ENCODE measurements at places on chromosomes 3 and 15.

GRCh38 chr3:134314588-134315285 lies 59.5 kb downstream of the AMOTL2 start:
- no peak for DNase-seq

- no peak for DNase-seq
Measured at GRCh38 chr3:191797271-191797670, 336.3 kb downstream of the PYDC2 start.

DNA sequence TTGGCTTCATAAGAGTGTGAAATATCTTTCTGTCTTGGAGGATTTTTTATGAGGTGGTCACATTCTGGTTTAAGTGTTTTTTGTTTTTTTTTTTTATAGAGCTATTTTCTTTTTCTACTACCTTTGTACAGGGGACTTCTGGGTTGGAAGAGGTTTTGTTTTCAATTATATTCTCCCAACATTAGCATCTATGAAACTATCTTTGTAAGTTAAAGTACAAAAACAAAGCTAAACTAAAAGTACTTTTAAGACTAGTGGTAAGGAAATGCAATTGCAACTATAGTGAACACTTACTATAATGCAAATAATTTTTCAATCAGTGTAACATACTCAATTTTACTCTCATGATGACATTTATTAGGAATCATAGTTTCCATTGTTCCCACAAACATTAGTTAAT lies 688.2 kb downstream of the SI start:
- DNase-seq: no peak

DNA sequence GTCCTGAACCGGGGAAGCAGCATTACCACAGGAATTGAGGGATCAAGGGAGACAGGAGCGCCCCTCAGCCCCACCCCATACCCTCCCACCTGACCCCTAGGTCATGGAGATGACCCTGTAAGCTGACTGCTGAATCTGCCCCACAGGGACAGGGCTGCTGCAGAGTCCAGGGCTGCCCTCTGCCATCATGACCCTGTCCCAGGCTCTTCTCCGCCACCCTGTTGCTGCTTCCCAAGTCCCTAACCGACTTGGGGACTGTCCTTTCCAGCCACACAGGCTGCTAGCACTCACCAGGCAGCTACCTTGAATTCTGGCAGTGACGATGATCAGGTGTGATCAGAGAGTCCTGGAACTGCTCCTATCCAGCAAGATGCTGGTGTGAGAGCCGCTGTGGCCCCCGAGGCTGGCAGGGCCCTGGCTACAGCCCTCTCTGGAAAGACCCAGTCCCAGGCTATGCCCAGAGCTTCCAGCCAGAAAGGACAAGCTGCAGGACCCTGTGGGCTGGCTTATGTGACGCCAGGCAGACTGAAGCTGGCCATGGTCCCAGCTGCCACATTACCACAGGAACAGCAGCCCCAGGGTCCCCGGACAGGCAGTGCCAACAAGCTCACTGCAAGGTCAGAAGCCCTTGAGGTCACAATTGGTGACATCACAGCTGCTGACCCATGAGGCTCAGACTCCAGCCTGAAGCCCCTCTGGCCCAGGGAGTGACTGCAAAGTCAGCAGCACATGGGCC lies at the start of gene C3orf22:
Gene C3orf22, minus strand, starts transcription at position 597 of the 736 bp plus-strand sequence. CDS start 5,542 bp downstream, outside the sequence.
- no peak for DNase-seq

GRCh38 chr3:142809259-142809658 lies 79.6 kb downstream of the PCOLCE2 start:
- DNase-seq: no peak

- no peak for DNase-seq
Measured at GRCh38 chr15:40062816-40063562, 24.0 kb upstream of the SRP14 start.

GRCh38 chr15:73366766-73367623 lies 1.8 kb downstream of the HCN4 start:
- DNase-seq: no peak

- peak; percentile 83 for DNase-seq
Measured at GRCh38 chr3:122793568-122794416, at the start of gene HSPBAP1. Gene HSPBAP1, minus strand, starts transcription at chr3:122793831. Its CDS starts 151 bp downstream, at chr3:122793680.

DNA sequence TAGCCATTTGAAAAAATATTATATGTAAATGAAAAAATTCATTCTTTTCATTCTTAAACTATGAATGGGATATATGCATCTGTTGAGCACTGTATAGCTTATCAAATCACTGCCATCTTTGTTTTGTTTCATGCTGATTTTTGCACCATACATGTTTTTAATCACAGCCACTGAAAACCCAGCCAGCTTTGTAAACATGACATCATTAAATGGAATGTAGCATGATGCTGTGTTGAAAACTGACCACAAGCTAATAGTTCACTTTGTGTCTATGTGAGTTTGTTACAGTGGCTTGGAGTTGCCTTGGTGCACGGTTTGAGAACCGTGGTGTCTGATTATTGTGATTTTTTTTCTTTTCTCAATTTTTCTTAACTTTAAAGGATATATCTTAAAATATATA lies 75.7 kb downstream of the GMPS start:
- no peak for DNase-seq

DNA sequence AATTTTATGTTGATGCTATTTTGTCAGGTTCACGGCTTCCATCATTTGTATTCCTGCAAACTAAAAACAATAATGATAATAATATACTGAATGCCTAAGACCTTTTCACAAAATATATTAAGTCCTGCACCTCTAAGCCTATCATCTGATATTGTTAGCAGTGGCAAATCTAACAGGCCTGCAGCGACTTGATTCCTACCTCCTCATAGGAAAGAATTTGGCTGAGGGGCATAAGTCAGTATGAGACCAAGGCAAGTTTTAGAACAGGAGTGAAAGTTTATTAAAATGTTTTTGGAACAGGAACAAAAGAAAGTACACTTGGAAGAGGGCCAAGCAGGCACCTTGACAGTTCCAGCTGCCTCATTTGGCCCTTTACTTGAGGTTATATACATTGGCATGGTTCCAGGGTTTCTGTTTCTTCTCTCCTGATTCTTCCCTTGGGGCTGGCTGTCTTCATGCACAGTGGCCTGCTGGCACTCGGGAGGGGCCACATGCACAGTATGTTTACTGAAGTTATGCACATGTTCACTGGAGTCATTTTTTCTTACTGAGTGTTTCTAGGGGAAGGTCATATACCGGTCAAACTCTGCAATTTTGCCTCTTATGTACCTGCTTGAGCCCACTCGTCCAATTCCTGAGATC lies 418.1 kb downstream of the EPHA6 start:
- no peak for DNase-seq

GRCh38 chr3:113676261-113676660 lies 20.2 kb downstream of the USF3 start:
- DNase-seq: no peak

GRCh38 chr15:47607695-47608094 lies 109.6 kb upstream of the SEMA6D start:
- no peak for DNase-seq

GRCh38 chr15:41734079-41734478 lies 40.2 kb upstream of the MAPKBP1 start:
- DNase-seq: no peak

- no peak for DNase-seq
Measured at GRCh38 chr3:150238995-150239619, 169.0 kb upstream of the TSC22D2 start.

GRCh38 chr15:28919679-28920655 lies 34.2 kb downstream of the APBA2 start:
- no peak for DNase-seq

DNA sequence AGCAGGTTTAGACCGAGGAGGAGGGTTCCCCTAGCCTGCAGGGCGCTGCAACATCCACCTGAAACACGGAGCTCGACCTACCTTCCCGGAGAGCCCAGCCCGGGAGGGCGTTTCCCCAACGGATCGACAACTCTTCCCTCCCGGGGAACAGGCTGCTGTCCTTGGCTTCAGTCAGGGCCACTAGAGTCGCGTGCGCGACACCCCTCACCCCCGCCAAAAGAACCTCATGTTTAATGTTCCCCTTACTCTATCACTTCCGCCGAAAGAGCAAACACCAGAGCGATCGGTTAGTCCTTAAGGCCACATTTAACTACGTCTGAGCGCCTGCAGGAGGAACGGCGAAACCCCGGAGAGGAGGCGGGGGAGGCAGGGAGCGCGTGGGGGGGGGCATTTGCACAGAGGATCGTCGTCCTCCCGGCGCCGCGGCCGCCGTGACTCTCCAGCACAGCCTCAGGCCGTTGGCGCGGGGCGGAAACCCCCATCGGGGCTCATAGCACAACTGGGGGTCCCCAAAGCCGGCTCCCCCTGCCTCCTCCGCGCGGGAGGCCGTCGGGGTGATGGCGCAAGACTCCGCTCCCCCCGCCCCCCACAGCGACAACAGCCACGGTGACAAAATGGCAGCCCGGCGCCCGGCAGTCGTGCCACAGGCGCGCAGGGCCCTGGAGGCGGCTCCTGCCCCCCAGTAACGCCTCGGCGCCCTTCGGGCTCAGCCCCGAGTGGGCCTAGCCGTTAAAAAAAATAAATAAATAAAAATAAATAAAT lies 3.2 kb downstream of the ANP32A start:
- DNase-seq: peak; percentile 47

- DNase-seq: no peak
Measured at GRCh38 chr15:65310431-65311137, 6.1 kb downstream of the RNU5B-1 start.

DNA sequence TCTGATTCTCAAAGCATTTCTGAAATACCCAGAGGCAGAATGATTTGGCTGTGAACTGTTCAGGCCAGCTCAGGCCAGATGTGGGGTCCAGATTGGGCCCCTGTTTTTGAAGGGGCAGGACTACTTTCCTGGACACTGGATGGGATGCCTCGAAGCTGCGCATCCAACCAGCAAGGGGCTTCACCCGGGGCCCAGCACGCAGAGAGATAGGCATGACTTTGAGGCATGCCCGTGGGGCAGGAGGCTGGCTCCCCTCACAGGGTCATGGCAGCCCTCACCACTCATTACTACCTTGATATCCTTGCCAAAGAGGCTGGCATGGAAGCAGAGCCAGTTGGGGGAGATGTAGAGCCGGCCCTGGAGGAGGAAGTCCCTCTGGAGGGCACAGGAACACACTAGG lies 30.1 kb downstream of the GRAMD2A start:
- DNase-seq: no peak

DNA sequence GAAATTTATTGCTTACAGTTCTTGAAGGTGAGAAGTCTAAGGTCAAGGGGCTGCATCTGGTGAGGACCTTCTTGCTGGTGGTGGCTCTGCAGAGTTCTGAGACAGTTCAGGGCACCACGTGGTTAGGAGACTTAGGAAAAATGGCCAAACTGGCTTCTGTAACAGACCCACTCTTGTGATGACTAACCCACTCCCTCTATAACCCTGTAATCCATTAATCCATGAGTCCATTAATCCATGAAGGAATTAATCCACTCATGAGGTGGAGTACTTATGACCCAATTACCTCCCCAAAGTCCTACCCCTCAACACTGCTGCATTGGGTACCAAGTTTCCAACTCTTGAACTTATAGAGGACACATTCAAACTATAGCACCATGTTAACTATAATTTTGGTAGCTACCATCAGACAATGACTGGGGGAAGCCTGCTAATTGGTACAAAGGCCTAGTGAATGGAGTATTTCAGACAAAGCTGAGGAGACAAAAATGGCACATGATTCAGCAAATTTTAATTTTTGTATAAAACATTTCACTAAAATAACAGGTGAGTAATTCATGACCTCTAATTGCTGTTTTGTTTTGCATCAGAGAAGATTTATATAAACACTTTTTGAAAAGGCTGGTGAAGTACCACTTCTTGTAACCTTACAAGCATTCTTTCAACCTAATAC lies 374.1 kb upstream of the TBL1XR1 start:
- DNase-seq: no peak

DNA sequence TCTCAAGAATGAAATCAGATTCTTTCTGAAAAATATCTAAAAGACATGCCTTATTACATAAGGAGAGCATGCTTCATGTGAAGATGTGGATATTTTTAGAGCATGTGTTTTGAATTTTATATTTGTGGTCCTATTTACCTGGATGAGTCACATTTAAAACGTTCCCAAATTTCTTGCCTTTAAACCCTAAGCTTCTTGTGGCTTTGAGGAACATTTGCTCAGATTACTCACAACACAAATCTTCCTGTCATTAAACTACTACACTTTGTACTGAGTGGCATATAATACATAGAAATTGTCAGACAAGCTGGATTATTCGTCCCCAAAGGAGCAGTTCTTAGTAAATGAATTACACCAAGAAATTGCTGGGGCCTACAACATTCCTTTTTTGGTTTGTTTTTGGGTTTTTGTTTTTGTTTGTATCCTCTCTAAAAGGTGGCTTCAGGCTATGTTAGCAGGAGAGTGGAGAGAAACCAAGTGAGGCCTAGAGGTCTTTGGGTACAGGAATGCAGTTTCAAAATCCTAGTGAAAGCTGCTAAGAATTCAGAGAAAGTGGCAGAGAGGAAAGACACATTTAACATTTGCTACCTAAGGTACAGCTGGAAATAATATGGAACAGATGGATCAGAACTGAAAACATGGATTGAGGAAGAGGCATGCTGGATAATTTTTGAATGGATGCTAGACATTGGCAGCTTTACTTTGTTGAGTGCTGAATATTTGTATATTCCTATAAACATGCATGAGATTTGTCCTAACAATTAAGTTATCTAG lies 128.1 kb downstream of the RPL22L1 start:
- DNase-seq: no peak

DNA sequence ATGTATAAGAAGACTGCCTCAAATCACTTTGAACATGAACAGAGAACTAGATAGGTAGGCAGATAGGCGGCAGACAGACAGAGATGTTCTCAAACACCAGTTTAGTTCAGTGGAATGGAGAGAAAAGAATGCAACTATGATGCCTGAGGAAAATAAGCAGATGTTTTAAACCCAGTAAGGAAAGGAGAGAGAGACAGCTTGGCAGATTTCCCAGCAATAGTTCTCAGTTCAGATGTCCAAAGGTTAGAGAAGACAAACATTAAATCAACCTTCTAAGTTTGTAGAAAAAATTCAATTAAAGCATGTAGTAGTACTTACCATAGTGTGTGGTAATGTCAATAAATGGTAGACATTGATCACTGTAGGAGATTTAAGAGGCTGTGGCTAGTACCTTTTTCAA lies 209.6 kb upstream of the PFN2 start:
- DNase-seq: no peak

- DNase-seq: no peak
Measured at GRCh38 chr3:60636846-60637245, 614.4 kb downstream of the FHIT start.

DNA sequence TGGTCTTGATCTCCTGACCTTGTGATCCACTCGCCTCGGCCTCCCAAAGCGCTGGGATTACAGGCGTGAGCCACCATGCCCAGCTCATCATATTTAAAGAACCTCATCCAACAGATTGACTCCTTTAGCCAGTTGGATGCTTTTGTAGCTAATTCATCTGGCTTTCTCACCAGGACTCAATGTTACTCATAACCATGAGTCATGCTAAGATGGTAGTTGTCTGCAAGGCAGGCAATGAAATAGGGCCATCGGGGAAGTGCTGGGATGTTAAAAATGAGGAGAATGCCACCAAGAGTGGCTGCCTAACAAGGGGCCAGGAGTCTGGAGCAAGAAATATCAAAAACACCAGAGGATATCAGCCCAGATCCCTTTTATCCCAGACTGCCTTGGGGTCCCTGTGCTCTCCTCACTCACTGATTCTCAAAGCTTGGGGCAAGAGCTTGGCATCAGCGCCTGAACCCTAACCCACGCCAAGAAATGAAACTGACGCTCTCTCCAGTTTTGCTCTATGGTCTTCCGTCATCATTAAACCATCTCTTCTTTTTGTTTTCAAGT lies 7.4 kb upstream of the PCOLCE2 start:
- DNase-seq: no peak

- DNase-seq: no peak
Measured at GRCh38 chr3:177751770-177752169, 554.5 kb upstream of the TBL1XR1 start.

Measured in activated CD8-positive, alpha-beta memory T cell treated with anti-CD3 and anti-CD28 coated beads for 4 hours (primary cell).